ENCODE measurements at places on chromosomes 5 and 9.

GRCh38 chr9:99405359-99405758 is 183.3 kb downstream of the SEC61B start:
- no peak for DNase-seq

- no peak for DNase-seq
These were observed 351.5 kb downstream of the MED10 start for GRCh38 chr5:6026766-6027406.

DNA sequence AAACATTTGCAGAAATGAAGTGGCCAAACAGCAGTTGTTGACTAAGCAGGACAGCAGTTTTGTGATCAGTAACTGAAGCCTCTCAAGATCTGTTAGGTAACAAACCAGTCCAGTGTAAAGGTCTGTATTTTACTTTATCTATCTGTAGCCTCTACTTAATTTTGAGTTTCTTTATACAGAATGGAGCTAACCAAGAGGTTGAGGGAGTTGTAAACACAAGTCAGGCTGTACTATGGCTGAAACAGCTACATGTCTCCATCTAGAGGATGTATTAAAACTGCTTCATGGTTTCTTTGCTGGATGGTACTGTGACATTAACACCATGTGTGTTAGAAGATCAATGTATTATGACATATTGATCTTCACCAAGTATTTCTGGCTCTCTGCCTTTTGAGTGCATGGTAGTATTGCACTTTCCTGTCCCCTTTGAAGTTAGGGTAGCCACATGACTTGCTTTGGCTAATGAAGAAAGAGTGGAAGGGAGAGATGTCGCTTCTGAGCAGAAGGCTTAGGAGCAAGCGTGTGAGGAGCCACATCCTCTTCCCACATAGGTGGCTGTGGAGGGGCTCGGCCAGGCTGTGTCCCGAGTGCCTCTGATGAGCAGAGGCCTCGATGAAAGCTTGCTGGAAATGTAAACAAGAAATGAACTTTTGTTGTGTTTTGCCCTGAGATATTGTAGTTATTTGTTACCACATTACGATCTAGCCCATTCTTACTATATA is 105.6 kb upstream of the PCA3 start:
- no peak for DNase-seq

DNA sequence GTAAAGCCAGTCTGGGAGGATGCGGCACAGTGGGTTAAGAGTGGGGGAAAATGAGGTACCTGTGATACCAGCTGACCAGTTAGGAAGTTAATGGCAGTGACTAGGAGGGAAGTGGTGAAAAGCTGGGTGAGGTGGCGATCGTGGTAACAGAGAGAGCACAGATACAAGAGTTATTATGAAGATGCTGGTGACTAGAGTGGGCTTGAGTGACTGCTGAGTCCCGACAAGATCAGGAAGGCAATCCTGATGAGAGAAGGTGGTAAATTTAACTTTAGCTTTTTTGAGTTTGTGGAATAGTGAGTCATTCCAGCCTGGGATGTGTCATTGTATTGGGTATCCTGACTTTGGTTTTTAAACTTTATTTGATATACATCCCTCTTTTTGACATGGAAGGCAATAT is 38.8 kb downstream of the CMYA5 start:
- no peak for DNase-seq

- DNase-seq: no peak
These were observed 28.8 kb downstream of the OR2K2 start for GRCh38 chr9:111301195-111301594.

GRCh38 chr9:23322392-23322791 is 503.6 kb downstream of the ELAVL2 start:
- no peak for DNase-seq

- DNase-seq: no peak
These were observed 22.4 kb downstream of the ARPC5L start for GRCh38 chr9:124884376-124884775.

DNA sequence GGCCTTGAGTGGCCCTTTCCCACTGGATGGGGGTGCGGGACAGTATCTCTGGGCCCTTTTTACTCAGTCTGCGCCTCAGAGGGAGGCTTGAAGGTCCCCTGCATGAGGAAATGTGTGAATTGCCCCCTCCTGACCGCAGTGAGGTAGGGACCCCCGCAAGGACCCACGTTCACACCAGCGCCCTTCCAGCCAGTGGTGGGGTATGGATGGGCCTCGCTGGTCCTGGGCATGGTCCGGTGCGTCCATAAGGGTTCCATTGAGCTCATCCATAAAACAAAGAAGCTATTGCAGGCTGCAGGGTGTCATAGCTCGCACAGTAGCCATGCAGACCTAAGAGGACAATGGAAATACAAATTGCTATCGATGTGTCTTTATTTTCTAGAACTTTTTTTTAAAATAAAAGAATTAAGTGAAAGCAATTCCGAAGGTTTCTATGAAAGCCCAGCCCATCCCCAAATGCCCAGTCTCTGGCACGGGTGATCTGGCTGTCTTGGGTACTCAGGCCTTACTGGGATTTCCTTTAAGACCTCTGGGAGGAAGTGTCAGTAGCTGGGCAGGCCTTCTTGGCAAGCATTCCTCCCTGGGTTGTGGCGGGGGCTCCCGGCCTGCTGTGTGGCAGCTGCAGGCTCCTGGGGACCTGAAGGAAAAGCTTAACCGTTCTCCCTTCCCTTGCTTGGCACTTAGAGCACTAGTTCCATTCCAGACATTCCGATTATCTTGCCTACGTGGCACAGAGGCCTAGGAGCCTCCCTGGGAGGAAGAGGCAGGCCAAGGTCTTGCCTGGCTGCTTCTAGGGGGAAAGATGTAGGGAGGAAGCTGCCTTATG is 1.5 kb upstream of the SEMA5A start:
- DNase-seq: no peak

DNA sequence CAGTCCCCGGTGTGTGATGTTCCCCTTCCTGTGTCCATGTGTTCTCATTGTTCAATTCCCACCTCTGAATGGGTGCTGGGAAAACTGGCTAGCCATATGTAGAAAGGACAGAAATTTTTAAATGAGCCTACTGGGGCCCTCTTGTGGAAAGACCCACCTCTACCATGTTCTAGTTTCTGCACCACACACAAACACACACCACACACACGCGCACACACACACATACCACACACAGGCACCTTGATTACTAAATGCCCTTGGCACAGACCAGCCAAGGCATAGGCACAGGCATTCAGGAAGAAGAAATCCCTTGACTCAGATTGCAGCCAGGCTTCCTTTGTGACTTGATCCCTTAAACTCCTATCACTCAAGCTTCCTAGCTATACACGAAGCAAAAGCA is 60.5 kb downstream of the SIL1 start:
- DNase-seq: no peak

DNA sequence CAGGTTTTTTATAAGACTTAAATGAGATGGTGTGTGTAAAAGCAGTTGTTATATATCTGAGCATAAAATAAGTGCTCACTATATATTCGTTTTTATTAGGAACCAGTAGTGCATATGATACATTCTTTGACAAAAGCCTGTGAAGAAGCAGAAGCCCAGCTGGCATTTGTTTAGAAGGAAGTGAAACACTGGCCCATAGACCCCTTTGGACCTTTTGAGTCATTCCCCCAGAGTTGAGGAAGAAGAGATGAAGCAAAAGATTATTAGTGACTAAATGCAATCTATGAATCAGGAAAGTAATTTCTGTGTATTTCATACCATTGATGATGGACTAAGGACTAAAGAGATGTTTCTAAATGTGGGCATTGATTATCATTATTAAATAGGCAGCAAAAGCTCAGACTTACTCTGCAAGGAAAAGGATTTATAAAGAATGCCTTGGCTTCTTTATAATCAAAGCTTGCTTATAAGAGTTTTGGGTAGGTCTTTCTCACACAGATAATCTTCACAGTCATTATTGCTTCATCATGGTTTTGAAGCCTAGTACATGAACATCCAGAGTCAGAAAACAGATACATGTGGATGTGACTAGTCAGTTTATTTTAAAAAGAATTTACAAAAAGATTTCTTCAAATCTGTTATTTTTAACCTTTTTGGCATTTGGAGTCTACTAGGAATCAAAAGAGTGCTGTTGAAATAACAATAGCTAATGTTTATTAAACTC is 16.9 kb upstream of the FER start:
- no peak for DNase-seq

DNA sequence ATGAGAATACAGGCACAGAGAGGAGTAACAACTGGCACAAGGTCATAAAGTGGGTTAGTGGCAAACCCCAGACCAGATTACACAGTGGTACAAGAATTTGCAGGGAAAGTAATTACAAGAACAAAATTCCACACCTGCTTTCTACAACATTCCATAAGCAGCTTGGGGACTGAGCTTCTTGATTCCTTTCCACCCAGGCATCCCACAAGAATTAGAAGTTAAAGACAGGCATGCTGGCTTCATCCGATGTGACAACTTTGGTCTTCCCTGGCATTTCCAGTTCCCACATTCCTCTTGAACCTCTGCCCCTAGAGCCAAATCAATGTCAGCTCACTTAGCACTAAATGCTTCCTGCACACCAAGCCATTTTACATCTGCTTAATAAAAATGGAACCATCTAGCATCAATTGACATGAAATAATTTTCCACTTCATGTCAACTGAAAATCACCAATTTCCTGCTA is 435.8 kb upstream of the PAPPA start:
- no peak for DNase-seq

DNA sequence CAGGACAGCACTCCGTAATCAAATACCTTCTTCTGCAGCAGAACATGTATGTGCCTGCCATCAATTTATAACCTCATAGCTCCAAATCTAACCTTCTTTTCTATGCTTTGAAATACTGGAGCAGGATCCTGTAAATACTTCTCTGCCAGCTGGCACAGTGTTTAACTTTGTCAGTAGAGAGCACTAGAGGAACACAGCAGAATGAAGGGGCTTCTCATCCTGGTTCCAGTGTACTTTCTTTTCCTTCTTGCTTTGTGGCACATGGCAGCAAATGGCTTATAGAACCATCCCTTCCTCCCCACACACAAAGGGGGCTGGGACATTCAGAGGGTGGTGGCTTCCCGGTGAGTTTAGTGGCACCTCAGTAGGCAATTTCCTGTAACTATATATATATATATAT is 3.8 kb upstream of the FBXW11 start:
- no peak for DNase-seq

GRCh38 chr9:131649646-131650045 is 90.2 kb downstream of the RAPGEF1 start:
- no peak for DNase-seq

GRCh38 chr5:149948993-149949392 is 4.4 kb upstream of the PDE6A start:
- no peak for DNase-seq

GRCh38 chr5:60365001-60365400 is 335.0 kb downstream of the DEPDC1B start:
- DNase-seq: no peak

- DNase-seq: no peak
These were observed 68.4 kb downstream of the STK32A start for GRCh38 chr5:147303251-147303650.

- DNase-seq: no peak
These were observed 114.8 kb downstream of the FGF18 start for GRCh38 chr5:171534043-171534895.
